ENCODE measurements at places on chromosomes 3 and 15.

DNA sequence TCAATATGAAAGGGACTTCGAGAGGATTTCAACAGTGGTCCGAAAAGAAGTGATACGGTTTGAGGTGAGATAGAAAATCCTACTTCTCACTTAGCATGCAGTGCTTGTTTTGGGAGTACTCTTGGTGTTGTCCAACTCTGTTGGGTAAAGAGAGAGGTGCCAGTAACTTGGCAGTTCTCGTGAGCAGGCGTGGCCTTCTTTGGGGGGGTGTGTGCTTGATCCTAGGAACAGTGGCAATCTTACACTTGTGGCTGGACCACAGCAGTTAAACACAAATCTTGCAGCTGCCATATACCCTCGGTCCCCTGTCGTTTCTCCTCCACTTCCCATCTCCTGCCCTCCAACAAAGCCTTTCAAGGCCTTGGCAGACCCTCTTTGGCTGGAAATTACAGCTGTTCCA is 15.2 kb upstream of the SNX22 start:
- DNase-seq, result no peak

GRCh38 chr15:68339481-68339880 is 61.9 kb downstream of the FEM1B start:
- DNase-seq, result no peak

DNA sequence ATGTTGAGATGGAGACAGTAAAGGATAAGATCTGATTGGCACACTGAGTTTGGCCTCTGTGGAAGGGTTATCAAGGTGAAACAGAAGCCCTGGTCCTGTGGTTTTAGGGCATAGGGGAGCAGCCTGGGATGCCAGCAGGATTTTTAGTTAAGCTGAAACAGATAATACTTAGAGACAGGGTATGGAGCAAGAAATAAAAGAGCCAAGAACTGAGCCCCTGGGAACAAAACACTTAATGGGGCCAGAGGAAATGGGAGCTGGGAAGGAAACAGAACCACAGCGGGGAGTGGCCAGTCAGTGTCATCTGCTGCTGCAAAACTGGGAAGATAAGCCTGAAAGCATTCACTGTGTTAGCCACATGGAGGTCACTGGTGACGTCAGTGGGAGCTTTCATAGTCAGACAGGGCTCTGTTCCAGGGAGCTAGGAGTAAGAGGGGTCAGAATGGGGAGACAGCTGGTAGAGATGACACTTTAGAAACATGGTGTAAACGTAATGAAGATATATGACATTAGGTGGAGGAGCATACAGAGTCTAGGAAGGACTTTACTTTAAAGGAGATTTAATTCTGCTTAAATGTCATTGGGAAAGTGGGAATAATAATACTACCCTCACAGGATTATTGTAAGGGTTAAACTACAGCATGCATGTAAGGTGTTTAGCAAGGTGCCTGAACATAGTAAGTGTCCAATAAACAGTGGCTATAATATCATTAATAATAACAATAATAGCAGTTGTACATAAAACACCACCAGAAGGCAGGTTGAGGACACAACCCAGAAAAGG is 172.7 kb upstream of the CTNNB1 start:
- no peak for DNase-seq

GRCh38 chr15:40630313-40630712 is 36.3 kb downstream of the KNL1 start:
- DNase-seq, result no peak

DNA sequence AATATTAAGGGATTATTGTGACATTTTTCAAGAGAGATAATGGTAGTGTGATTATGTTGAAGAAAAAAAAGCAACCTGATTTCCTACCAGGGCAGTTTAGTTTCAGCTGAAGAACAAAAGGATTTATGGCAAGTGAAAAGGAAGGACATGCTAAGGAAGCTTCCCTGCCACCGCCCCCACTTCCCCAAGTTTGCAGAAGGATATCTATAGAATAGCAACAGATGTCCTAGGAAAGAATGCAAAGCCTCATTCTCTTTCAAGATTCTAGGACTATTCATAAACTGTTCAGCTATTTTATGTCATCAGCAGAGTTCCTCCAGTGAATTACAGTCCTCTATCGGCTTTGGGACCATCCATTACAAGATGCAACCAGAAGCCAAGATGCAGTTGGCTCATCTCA is 160.8 kb downstream of the SATB1 start:
- no peak for DNase-seq

GRCh38 chr15:33737687-33738601 is 230.4 kb upstream of the CHRM5 start:
- no peak for DNase-seq

DNA sequence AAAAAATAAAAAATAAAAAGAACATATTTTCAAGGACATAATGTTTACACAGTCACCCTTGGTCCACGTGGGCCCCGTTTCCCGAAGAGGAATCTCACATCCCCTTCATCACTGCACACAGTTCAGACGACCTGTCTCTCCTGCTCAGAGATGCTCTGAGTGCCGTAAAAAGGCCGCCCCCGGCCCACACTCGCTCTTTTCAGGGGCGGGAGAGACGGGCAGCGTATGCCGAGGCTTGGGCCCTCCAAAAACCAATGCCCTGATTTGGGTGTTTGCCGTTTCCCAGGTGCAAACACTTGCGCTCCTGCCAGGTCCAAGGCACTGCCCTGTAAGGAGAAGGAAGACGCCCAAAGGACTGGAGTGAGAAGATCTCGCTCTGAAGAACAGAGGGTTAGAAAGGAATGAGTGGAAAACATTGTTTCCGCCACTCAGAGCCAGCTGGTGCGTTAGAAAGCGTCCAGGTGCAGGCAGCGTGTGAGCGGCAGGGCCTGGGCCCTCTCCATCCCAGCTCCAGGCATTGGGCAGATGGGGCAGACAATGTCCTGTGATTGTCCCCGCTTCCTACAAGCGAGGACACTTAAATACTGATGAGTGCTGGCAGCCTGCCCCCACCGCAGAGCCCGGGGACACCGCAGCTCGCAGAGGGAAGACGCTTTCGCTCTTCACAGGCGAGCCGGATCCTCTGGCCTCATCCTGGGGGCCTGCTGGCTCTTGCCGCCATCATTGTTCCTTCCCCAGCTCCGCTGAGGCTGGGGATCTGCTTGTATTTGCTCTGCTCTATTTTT is 53.2 kb downstream of the NIPA2 start:
- no peak for DNase-seq

DNA sequence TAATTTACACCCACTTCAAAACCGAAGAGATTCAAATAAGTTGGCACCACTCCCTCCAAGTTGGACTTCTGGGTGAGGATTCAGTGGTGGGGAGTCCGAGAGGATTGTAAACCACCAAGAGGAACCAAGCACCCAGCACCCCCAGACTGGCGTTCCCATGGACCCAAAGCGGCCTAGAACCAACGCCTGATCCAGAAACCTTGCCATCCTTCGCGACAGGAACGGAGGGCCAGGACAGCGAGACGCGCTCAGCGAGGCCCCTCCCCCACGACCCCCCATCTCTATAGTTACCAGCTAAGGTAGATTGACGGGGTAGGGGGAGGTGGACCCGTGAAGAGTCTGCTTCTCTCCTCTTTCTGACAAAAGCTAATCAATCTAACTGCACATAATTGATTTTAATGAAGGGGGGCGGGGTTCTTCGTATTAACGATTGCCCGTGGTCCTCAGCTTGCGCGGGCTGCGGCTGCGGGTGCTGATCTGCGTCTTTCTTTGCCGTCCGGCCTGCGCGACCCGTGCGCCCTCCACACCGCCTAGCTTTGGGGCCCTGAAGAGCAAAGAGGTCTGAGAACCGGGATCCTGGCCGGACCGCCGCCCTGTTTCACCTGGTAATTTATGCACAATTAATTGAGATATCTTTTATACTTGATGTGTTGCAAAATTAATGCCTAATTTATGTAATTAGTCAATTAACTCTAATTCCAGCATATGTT is 10.9 kb upstream of the FOXB1 start:
- DNase-seq, result no peak

- DNase-seq, result no peak
Measured at GRCh38 chr3:158709666-158710083, 22.6 kb downstream of the RARRES1 start.

- DNase-seq, result no peak
Measured at GRCh38 chr15:93072011-93072410, 17.0 kb downstream of the RGMA start.

DNA sequence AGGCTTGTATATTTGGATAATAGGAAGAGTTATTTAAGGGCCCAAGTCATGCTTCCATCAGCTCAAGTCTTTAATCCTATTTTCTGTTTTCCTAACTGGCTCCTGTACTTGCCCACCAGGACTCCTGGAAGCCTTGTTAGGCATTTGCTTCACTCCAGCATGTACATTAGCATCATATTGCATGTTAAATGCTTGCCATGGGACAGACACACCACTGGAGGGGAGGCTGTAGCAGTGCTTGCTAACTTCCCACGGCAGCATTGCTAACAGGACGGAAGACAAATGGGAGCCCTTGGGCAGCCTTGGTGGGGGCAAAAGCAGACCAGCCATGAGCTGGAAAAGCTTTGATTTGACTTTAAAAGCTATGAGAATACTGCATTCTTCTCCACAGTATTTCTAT is 6.1 kb downstream of the TMOD2 start:
- DNase-seq, result no peak

GRCh38 chr3:77204788-77205187 is 164.9 kb downstream of the ROBO2 start:
- no peak for DNase-seq

DNA sequence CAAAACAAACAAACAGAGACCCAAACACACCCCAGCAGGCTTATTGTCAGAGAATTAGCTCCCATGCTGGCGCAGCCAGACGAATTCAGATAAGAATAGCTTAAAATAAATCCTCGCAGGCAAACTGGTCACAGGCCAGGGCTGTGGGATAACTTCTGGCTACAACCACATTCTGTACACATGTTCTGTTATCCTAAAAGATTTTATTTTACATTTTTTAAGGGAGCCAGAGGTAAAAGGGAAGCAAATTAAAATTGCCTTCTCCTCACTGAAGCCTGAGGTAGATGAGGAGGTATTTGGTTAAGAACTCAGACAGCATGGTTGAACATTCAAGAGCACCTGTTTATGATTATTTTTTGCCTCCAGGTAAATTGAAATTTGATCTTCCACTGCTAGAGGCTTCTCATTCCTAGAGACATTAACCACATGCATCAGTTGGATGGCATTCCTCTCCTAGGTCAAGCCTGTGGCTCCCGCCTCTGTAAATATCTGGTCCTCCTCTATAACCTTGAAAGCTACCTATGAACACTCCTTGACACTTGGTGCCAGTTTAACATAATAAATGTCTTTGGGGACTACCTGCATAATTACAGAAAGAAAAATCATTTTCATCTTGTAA is 190.3 kb downstream of the SATB1 start:
- no peak for DNase-seq

DNA sequence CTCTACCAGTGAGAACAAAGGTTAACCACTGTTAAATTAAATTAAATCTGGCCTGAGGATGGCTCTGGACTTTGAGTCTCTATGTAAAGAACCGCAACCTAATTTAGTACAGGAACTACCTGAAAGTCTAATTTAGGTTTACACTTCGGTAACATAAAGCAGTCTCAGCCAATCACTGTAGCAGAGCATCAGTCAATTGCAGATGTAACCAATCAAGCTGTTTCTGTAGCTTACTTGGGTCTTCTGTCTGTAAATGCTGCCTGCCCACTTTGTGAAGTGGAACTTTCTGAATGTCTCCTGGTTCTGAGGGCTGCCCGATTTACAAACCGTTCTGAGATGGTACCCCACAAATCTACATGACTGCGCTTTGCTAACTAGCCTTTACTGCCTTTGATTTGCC is 39.1 kb upstream of the RASGRP1 start:
- DNase-seq, result no peak

GRCh38 chr3:128273841-128274573 is 120.7 kb downstream of the EEFSEC start:
- DNase-seq, result no peak

DNA sequence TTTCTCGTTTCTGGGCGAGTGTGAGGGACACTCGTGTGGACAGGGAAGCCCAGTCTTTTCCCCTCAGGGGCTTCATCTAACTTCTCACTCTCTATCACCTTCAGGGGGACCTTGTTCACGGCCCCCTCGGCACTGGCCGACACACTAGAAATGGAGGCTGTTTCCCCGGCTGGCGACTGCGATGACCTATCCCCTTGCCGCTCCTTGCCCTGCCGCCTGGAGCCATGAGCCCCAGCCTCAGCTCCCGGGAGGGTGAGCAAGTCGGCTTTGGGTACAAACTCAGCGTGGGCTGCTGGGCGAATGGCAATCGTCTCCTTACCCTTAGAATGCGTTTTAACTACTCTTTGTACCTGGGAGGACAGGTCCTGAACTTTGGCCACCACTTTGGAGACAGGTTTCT is 41.0 kb downstream of the FMN1 start:
- DNase-seq, result no peak

GRCh38 chr3:183275418-183275817 is 22.4 kb downstream of the B3GNT5 start:
- no peak for DNase-seq

- no peak for DNase-seq
Measured at GRCh38 chr15:76470691-76471090, 134.1 kb downstream of the ISL2 start.

- no peak for DNase-seq
Measured at GRCh38 chr3:195752546-195753331, 32.0 kb downstream of the MUC20 start.

- DNase-seq, result no peak
Measured at GRCh38 chr3:131356006-131356595, 25.5 kb upstream of the NUDT16 start.

GRCh38 chr3:37346227-37347005 is 172.0 kb upstream of the LRRFIP2 start:
- no peak for DNase-seq

GRCh38 chr3:71355862-71356261 is 227.7 kb downstream of the FOXP1 start:
- no peak for DNase-seq

- no peak for DNase-seq
Measured at GRCh38 chr3:188262913-188263683, 109.1 kb downstream of the LPP start.

- DNase-seq, result no peak
Measured at GRCh38 chr3:15355086-15355485, 22.7 kb upstream of the SH3BP5 start.

DNA sequence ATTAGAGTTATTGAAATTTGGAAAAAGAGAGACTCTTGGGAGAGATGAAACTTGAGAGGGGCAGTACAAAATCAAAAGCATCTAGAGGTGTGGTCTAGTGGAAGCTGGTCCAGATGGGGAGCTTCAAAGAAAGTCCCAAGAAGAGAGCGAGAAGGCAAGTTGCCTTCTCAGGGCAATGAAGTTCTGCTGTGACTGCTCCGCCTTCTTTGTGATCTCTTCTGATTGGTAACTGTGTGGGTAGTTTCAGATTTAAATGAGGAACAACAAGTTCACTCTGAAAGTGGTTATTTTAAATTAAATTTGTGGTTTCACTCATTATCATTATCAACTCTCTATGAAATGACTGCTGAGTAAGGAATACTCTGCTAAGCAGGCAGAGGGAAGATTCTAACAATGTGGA is 233.3 kb downstream of the NLGN1 start:
- no peak for DNase-seq

All from NCI-H1930 (cell line).